ENCODE measurements at places on chromosomes 5 and 9.

GRCh38 chr5:87686975-87687374 lies 274.2 kb upstream of the CCNH start:
- no peak for DNase-seq

DNA sequence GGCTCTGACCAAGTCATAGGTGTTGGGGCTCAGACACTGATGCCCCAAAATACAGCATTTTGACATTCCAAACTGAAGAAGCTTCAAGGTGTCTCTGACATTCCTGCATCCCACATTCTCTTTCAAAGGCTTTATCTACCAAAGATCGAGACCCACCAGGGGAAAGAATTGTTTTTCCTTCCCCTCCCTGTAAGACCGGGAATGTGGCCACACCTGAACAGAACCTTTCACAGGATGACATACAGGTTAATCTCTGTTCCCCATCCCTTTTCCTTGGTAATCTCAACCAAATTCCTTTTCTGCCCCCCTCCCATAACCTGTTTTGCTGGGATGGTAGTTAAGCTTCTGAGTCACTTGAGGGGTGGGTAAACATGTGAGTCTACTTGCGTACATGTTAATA lies 72.3 kb downstream of the IQGAP2 start:
- no peak for DNase-seq

DNA sequence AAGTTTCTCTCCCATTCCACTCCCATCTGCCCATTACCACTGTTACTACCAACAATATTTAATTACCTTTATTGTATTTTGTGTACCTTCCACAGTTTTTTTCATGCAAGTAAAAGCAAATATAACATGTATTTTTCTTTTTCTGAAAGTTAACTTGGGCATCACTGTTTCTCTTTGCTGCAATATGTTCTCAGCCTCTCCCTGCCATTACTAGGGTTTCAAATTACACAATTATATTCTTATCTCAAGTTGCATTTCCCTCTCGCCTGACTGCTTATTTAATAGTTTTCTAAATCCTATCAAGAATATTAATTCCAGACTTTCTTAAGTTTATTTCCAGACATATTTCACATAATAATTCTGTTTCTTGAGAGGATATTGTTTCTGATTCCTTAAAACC lies 46.9 kb upstream of the GAS1 start:
- no peak for DNase-seq

DNA sequence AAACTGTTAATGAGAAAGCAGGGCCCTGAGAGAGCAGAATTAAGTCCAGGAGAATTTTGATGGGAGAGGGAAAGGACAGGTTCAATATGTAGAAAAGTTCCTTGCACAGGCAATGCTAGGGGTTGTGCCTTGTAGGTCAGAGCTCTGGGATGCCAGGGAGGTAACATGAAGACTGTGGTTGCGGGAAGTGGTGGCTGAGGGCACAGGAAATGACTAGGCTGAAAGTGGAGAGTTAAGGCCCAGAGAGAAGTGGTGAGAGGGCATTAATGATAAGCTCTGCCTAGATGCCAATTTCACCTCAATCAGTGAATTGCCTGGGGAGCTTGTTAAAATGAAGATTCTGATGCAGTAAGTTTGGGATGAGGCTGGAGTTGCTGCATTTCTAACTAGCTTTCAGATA lies 31.5 kb upstream of the PPP3R2 start:
- no peak for DNase-seq

DNA sequence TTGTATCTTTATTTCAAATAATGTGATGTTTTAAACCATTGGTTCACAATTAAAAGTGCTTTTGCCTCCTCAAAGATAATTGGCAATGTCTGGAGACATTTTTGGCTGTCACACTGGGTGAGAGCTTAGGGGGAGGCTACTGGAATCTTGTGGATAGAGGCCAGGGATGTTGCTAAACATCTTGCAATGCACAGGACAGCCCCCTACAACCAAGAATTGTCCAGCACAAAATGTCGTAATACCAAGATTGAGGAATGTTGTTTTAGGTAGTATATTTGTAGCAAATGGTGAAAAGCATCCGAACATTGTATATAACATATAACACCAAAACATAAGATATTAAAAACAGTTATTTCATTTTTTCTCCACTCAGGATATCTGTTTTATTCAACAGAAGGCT lies 99.8 kb downstream of the SLC44A1 start:
- no peak for DNase-seq

- DNase-seq: no peak
Observed at GRCh38 chr5:60822285-60822556, 21.8 kb downstream of the ELOVL7 start.

DNA sequence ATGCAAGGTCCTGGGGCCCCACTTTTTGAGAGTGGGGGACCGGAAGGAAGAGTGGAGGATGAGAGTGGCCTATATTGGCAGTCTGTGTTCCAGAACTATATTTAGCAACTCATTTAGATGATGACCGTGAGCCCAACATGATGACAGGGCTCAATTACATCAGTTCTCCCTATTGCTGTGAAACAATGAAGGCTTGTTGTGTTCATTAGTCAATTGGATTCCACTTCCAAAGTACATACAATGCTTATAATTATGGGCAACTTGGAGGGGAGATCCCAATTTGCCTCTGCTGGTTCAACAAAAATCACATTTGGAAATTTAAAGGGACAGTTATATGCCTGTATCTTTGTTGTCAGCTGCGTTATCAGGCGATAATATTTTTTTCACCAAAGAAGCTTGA lies 91.1 kb downstream of the TARS1 start:
- DNase-seq: no peak

GRCh38 chr5:4208537-4208936 lies 612.9 kb downstream of the IRX1 start:
- no peak for DNase-seq

DNA sequence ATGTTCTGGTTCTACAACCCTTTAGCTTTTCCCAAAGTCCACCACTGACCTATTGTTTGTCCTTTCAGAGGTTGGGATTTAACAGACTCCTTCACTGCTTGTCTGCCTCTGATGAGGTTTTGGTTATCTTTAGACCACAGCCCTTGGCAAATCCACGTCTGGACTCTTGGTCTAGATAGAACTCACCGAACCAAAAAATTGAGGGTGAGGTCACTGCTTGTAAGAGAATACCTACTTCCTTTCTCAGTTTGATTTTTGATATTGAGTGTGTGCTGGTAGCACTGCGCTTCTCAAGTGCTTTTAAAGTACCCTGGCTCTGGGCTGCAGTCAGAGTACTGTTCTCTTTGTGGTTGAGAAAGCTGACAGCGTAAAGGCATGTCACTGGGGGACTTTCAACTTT lies 61.7 kb downstream of the JMY start:
- DNase-seq: no peak
